Activated naive CD4-positive, alpha-beta T cell treated with Interleukin-2 at 50 U/mL for 16 hours (primary cell): ENCODE measurements at places on chromosomes 7 and 10.

DNA sequence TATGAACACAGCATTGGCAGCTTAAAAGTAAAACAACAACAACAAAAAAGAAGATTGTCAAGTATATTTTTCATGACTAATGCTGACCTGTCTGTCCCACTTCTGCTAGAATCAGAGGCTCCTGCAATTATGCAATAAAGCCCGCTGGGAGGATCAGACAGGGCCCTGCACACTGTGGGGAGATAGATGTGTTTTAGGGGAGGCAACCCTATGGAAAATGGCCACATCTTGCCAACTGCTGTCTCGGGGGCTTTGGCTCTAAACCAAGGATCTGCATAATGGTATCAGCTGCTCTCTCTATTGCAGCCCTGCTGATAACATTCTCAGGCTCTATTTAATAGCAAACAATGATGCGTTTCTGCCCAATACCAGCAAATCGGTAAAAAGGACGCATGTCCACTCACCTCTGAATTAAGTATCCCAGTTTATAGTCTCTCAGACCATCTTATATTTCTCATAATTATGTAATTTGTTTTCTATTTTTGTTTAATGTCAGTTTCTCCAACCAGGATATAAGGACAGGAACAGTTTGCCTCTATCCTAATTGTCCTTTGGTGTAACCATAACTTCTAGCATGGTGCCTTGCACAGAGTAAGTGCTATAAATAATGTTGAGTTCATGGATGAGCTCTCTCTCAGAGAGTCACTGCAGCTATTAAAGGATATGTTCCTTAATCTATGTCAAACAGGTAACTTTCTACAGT is 15.3 kb upstream of the PRKAR2B start:
- DNase-seq: no peak

GRCh38 chr10:88913127-88913526 is 33.1 kb downstream of the STAMBPL1 start:
- no peak for DNase-seq

- DNase-seq: no peak
Observed at GRCh38 chr10:53744176-53744575, 971.6 kb upstream of the MBL2 start.

DNA sequence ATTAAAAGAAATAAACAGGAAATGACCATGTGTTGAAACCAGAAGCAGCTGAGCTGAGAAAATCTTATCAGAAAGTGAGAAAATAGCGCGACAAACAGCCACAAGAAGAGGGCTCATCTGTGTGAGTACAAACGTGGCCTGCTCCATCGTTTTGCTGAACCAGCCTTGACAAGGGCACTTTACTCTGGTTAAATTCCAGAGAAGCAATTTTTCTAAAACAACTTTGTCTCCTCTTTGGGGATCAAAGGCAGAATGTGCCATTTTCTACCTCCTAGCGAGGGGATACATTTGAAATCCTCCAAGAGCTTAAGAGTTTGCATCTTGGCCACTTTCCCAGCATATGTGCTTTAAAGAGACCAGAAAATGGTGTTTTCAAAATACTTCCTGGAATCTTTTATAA is 51.3 kb upstream of the VIPR2 start:
- DNase-seq: no peak

DNA sequence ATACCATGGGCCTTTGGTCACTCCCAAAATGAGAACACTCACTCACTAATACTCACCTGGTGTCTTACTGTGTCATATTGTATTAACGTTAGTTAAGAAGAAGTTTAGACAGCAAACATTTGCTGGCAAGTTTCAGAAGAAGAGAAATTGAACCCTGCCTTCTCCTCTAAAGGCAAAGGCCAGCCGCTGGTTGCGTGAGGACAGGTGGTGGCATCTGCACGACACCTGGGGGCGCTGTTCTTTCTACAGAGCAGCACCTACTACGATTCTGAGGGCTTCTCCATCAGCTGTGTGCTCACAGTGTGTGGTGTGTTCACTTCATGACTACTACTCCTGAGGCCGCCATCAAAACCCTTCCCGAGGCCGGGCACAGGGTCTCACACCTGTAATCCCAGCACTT is 17.9 kb upstream of the CLEC2L start:
- DNase-seq: no peak

DNA sequence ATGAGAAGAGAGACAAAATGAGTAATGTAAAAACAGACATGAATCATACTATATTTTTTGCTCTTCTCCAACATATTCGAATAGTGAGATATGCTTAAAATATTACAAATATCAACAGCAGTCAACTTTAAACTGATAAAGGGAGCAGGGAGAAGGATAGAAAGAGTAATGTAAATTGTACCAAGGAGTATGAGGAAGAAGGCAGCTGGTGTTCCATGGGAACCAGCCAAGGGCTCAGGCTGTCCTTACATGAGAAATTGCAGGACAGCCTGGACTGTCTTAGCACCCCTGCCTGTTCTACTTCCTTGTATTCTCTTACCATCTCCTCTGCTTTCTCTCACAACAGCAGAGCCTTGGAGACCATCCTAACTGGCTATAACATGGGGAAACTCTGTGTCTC is 128.7 kb downstream of the TSPAN12 start:
- no peak for DNase-seq

DNA sequence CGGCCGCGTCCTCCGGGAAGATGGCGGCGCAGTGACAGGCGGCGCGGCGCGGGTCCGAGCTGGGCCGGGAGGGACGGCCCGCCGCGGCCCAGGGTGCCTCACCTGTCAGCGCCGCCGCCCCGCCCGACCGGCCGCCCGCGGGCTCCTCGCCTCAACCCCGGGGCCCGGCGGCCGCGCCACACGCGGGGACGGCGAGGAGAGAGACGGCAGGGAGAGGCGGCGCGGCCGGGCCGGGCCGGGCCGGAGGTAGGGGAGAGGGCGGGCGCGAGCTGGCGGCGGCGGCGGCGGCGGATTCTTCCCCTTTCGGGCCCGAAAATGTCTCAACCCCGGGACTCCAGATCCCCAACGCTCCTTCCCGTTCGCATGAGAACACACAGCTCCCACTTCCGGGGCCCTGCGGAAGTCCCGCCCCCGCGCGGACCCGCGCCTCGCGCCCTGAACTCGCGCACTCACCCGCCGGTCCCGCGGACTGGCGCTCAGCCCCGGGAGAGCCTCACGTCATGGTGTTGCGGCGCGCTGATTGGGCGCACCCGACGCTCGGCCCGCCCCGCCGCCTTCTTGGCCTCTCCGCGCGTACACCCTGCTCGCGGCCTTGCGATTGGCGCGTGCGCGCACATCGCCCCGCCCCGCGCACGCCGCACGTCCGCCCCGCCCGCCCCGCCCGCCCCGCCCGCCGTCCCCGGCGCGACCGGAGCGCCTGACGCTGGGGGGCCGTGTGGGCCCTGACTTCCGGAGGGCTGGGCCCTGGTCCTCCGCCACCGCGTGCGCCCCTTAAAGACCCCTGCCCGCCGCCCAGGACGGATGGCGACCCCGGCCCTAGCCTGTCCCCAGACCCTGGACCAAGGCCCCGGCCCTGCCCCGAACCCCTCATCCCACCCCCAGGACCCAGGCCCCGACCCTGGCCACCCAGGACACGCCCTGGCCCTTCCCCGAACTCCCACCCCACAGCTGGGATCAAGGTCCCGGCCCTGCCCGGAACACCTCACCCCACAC is at the start of gene LARP4B:
LARP4B (minus strand) TSS at position 380 of the 993 bp plus-strand sequence. CDS start 45,984 bp downstream, outside the sequence.
- peak; percentile 98 for DNase-seq

- DNase-seq: no peak
Observed at GRCh38 chr7:74573512-74573911, 84.0 kb upstream of the GTF2I start.

DNA sequence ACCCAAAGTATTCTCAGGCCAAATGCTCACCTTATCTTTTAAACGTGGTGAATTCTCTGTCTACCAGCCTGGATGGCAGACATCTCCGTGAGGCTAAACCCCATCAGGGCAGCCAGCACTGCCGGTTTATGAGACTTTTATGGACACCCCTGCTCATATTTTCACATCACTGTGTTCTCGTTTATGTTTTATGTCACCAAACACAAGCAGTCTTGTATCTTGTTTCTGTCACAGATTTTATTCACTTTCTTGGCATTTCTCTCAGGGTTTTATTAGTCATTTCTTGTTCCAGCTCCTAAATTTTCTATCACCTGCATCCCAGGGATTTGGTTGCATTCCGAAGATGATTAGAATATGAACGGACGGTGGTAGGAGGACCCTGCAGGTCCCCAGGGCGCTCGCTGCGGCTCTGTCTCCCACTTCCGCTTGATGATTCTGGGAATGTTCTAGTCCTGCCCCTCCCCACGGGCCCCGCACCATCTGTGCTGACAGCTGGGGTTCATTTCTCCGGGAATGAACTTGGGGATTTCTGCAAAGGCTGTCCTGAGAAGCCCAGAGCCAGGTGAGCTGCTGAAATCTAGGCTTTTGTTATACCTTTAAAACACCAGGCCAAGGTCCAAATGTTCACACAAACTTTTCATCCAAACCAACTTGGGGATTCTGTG is 217.6 kb downstream of the GFRA1 start:
- no peak for DNase-seq

DNA sequence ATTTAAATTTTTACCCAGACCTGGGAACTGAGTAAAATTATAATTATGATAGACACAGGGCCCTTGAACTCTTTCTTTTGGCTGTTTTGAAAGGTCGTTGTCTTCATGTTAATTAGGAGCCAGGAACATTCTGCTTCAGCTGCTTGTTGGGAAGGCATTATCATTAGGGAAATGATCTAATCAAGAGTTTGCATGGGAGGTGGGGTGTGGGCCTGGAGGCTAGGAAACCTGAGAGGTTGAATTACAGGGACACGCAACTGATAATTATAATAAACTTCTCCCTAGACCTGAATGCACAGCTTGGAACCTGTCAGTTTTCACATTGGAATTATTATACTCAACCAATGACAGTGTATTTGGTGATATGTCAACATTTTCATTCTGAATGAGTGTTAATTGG is 237.7 kb downstream of the CACNB2 start:
- DNase-seq: no peak

DNA sequence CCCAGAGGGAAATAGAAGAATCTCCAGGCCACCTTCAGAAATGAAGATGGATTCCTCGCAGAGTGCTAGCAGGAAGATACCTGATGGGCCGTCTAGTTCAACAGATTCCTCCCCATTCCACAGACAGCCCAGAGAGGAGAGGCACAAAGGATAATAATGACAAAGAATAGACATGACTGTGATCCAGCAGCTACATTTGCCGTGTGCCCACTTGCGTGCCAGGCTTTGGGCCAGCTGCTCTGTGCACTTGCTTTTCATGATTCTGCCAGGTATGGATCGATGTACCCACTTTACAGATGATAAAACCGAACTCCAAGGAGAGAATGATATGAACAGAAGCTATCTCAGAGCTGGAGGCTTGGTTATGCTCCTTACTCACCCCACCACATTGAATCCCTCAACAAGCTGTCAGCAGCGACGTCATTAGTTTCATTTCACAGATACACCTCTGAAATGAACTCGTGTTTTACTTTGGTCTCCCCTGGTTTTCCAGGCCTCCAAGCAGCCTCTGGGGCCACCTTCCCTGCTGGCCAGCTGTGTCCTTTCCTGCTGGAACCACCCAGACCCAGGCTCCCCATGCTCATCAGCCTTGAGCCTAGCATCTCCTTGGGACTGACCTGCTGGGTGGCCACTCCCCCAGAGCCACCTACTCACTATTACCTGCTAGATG is 11.9 kb upstream of the WDFY4 start:
- no peak for DNase-seq

DNA sequence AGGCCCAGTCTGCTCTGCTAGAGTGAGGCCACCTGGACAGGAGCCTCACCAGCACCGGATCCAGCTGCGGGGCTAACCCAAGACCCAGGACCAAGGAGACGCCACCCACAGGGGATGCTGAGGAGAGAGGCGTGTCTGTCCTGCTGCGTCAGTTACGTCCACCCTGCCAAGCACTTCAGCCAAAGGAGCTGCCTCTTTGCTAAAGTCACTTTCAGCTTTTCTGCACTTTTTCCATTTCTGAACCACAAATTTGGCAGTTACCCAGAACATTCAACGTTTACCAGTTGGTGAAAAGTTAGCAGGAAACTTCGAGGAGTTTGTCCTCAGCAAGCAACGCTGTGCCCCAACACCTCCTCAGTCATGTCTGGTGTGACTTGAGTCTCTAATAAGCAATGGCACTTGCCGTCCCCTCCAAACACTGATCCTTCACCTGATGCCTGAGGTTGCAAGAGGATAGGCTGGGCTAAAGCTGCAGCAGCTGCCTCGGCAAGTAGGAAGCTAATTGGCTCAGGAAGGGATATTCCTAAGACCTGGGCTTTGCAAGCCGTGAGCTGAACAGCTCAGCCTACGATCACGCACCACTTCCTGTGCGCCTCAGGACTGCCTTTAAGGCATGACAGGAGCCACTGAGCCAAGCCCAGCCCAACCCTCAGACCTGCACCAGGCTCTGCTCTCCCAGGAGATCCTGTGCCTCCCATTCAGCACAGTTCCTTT is 40.1 kb downstream of the KCNH2 start:
- DNase-seq: peak; percentile 28

DNA sequence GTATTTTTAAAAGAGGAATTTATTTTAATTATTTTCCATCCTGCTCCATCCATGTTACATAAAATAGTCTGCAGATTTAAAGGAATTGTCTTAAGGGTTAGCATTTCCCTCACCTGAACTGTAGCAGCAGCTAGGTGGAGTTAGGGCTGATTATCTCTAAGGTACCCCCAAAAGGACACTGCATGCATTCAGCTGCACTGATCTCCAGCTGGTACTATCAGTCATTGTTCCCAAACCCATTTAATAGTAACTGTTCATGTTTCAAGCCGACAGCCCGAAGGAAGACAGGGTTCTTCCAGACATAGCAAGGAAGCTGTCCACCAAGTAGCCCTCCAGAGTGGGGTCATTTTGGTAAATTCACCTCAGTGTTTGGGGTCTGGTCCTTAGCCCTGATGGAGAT is 48.7 kb downstream of the FAM171A1 start:
- no peak for DNase-seq

DNA sequence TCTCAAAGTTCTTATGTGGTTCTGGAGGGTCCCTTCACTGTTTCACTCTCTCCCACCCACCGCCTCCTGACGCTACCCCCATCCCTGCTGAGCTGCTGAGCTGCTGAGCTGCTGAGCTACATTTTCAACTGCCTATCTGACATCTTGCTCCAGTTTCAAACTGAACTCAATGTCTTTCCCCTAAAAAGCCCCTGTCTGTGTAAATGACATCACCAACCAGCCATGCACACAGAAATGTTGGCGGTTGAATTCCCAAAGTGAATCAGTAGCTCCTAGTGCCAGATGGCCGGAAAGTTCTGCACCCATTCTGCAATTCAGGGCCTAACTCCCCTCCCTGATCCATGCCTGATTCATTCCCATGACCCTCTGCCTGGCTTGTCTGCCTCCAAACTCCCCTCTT is 71.2 kb downstream of the WNT2 start:
- no peak for DNase-seq

DNA sequence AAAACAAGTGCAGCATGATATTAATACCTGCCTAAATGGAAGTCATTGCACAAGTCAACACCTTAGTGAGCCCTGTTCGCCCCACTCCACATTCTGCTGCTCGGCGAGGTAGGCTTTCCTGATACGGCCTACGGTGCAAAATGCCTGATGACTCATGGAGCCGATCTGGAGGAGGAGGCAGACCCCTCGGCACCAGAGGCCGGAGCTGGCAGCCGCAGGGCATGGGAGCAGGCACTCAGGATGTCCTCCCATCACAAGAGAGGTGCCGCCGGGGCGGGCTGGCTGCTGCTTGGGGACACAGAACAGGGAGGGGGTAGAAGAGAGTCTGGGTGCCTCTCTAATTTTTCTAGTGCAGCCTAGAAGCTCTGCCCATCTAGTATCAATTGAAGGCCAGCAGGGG is 418.5 kb upstream of the MGMT start:
- DNase-seq: no peak

- DNase-seq: no peak
Observed at GRCh38 chr7:148991536-148991935, 36.8 kb downstream of the PDIA4 start.
